ENCODE measurements at places on chromosomes 7 and 10.
A peak's percentile ranks its signal among the peaks of the same experiment; 100 is the strongest.

DNA sequence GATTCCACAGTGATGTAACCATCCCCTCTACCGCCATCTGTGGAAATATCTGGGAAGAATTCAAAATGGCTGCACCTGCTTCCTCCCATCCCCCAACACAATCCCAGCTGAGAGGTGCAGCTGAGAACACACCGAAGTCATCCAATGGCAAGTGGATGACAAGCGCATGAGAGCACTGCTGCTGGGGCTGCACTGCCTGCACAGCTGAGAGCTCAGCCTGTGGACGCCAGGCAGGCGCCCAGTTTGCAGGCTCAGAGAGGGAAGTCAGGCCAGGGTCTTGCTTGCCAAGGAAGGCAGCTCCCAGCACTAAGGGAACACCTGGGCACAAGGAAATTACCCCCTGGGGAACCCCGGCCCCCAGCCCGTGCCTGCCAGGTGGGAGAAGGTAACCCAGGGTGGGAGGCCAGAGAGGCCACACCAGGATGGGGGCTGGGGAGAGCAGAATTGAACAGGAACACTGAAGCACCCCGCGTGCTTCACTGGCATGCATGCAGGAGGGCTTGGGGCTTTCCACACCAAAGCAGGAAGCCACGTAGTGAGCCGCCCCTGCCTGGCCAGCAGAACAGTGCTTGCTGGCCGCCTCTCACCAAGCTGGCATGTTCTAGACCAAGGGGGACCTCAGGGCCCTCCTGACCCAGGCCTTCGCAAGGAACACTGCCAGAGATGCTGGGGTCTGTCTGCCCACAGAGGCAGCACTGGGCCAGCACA lies 46.2 kb downstream of the FAM53B start:
- DNase-seq = no peak

- peak; percentile 56 for DNase-seq
Measured at GRCh38 chr7:115679976-115680375, 350.6 kb downstream of the TFEC start.

DNA sequence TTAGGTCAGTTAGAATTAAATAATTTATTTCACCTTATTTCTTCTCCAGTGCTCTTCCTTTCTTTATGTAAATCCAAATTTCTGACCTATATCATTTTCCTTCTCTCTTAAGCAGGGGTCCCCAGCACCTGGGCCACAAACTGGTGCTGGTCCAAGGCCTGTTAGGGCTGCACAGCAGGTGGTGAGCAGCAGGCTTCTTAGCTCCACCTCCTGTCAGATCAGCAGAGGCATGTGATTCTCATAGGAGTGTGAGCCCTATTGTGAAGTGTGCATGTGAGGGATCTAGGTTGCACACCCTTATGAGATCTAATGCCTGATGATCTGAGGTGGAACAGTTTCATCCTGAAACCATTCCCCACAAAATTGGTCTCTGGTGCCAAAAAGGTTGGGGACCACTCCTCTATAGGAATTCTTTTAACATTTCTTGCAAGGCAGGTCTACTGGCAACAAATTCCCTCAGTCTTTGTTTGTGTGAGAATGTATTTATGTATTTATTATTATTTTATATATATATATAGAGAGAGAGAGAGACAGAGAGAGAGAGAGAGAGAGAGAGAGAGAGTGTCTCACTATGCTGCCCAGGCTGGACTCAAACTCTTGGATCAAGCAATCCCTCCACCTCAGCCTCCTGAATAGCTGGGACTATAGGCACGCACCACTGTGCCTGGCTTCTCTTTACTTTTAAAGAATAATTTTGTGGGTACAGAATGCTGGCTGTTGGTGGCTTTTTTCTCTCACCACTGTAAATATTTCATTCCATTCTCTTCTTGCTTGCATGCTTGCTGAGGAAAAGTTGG lies 4.3 kb upstream of the ABCC2 start:
- no peak for DNase-seq

- no peak for DNase-seq
Measured at GRCh38 chr7:74069086-74069541, 14.5 kb upstream of the LIMK1 start.

DNA sequence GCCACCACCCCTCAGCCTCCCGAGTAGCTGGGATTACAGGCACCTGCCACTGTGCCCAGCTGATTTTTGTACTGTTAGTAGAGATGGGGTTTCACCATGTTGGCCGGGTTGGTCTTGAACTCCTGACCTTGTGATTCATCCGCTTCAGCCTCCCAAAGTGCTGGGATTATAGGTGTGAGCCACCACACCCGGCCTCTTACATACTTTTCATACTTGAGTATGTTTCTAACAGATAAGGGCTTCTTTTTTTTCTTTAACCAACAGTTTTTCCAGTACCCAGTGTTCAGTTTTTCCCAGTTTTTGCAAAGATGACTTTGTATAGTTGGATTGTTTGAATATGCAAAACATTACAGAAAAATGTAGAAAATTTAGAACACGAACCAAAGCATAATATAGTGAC lies 7.7 kb downstream of the EIF4H start:
- DNase-seq = no peak

GRCh38 chr7:138400400-138400886 lies 59.6 kb upstream of the TRIM24 start:
- peak; percentile 92 for DNase-seq

DNA sequence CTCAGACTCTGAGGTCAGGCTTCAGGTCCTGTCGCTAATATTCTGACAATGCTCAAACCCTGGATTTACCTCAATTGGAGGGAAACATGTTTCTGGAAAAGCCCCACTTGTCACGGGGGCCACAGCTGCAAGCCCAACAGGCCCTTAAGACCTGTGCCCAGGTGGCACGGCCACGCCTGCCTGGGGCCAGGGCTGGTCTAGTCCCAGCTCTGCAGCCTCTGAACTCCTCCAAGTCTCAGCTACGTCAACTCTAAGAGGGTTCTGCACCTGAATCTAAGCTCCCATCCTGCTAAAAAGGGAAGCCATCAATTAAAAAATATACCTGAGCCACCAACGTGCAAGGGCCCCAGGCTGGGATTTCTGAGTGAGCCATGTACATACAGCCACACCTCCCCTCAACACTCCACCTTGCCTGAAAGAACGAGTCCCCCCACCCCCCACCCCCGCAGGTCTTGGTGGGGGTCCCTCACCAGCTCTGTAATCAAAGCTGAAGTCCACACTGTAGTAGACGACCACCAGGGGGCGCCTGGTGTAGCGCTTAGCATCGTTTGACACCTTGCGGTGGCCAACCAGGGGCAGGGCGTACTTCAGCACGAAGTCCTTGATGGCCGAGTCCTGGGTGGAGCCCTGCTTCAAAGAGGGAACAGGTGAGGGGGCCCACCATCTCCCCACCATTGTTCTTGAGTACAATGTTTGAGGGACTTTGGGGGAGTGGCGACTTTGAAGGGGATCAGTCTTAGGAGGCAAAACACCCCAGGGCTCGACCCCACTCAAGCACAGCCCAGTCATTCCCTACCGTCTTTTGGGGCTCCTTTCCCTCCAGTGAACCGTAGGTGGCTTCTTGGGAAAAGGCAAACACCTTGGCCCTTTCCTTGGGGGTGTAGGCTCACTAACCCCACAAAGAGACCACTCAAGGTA lies 22.6 kb downstream of the PDIA4 start:
- peak; percentile 87 for DNase-seq

DNA sequence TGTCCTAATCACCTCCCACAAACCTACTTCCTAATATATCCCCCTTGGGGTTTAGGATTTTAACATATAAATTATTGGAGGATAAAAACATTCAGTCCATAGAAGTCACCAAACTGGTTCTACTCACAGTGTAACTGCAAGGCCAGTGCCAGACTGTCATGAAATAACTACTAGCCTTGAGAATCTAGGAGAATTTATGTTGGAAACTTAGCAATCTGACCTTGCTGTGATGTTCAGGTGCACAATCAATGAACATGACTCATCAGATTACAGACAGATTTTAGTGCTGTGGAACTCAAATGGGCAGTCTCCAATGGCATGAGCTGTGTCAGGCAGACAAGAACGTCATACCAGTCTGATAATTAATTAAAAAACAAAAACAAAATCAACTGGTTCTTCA lies 571.4 kb upstream of the IGFBP3 start:
- no peak for DNase-seq

- DNase-seq = peak; percentile 32
Measured at GRCh38 chr7:12436896-12437535, 33.4 kb upstream of the VWDE start.

GRCh38 chr10:78148961-78149612 lies 115.4 kb downstream of the RPS24 start:
- DNase-seq = no peak

DNA sequence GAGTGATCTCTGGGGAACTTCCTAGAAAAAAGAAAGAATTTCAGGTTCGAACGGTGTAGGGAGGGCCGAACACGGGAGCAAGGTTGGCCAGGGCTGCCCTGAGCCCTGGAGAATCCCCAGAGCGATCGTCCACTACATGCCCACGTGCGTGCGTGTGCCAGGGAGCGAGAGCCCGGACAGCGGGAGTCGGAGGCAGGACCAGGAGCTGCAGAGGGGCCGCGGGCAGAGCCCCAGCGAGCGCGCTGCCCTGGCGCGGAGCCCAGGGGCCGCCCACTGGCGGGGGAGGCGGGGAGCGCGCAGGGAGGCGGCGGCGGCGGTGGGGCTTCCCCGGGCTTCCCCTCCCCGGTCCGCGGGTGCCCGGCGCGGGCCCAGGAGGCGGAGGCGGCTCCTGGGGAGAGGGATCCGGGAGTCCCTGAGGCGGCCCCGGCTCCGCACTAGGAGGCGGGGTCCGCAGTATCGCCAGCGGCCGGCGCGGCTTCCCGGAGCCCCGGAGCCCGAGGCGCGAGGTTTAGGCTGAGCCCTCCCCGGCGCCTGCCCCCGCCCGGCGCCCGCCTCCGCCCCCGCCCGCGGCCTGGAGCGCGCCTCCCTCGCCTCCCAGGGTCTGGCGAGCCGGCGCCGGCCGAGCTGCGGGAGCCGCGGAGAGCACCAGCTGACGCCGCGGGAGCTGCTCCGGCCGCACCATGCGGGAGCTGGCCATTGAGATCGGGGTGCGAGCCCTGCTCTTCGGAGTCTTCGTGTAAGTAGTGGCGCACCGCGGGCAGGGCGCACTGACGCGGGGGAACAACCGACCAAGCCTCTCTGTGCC lies at the start of gene PLPP4:
TSS of gene PLPP4 (plus strand) at position 602 of the 805 bp plus-strand sequence. CDS start at position 681, 79 bp downstream.
- DNase-seq = peak; percentile 66

DNA sequence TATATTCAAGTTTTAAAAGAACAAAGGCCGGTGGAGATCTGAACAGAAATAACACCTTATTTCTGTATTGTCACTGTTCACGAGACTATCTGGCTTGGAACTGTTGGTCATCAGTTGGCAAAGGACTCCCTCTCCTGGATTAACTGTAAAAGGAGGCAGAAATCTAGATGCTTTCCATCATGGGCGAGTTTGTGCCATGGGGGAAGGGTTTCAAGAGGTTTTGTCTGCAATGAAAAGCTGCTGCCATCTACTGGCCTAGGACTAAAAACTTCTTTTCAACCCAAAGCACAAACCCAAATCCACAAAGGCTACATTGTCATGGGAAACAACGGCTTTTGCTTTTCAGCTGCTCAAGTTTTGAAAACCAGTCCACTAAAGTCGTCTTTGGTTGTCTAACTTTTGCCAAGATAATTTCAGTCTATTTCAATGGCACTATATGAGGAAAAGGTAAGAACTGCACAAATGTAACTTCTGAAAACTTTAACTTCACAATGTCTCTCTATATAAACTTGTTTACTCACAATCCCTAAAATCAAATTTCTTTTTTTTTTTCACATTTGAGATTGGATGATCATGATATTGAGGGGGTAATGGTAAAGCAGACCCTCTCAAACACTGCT lies 196.8 kb downstream of the SKAP2 start:
- DNase-seq = peak; percentile 98

DNA sequence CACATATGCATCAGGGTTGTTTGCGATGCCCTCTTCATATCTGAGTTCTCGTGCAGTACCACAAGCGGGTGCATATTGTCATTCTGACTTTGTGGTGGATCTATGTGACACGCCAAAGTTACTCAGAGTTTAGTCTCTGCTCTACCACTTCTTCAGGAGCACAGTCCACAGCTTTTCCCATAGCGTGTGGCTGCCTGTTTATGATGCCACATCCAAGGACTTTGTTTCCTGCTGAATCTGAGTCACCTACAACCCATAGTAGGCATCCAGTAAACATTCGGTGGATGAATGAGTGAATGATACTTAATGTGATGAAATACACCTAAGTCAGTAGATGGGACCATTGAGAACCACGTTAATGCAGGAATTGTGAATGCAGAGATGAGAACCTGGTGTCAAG lies 15.0 kb downstream of the ADRA2A start:
- no peak for DNase-seq

- DNase-seq = peak; percentile 60
Measured at GRCh38 chr10:43292755-43293676, 26.2 kb upstream of the RASGEF1A start.

GRCh38 chr10:58467931-58468635 lies 44.6 kb upstream of the BICC1 start:
- no peak for DNase-seq

DNA sequence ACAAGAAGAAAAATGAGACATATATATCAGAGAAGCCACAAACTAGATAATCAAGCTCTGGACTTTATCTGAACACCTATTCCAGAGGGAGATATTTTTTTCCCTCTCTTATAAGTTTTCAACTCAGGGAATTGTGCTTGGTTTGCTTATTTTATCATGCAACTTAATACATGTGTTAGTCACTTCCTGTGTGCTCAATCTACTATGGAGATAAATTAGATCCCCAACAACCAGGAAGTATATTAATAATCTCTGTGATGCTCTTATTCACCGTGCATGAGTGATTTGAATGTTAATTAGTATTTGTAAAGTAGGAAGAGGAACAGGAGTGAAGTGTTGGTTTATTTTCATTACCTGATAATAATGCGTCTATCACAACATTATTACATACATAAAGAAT lies 38.8 kb upstream of the ZNF365 start:
- no peak for DNase-seq

DNA sequence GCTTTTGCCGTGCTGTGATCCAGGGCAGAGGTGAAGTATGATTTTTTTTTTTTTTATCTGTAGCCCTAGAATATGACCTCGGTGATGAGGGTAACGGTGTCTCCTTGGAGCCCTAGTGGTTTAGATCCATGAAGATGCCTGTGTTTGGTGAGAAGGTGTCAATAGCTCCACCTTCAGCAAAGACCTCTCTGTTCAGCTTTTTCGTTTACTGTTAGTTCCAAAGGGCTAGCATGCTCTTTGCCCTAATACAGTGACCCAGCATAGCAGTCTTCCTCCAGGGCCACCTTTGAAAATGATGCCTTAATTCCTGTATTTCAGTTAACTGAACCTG lies 746 bp upstream of the MRPS16 start:
- DNase-seq = peak; percentile 35

- DNase-seq = no peak
Measured at GRCh38 chr7:134021836-134022235, 105.3 kb upstream of the LRGUK start.

GRCh38 chr7:121515229-121515628 lies 119.1 kb upstream of the FAM3C start:
- no peak for DNase-seq

GRCh38 chr7:46767071-46767470 lies 814.8 kb downstream of the TNS3 start:
- no peak for DNase-seq

GRCh38 chr7:65233409-65234034 lies 140.1 kb upstream of the ZNF92 start:
- DNase-seq = no peak
